ENCODE measurements at places on chromosomes 11 and 22.

GRCh38 chr11:129881570-129882170, 13.7 kb downstream of the NFRKB start:
- peak; percentile 59 for DNase-seq

DNA sequence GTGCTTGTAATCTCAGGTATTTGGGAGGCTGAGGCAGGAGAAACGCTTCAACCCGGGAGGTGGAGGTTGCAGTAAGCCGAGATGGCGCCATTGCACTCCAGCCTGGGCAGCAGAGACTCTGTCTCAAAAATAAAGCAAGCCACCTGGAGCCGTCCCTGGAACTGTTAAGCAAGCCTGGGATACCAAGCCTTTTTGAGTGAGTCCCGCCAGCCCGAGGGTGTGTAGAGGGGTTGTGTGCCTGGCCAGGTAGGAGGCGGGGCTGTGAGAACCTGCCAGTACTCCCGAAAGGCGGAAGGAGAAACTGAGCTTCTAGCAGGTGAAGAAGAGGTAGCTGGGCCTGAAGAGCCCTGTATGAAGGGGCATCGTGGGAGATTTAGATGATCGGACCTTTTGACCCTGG, 52.4 kb downstream of the TRIOBP start:
- peak; percentile 81 for DNase-seq

GRCh38 chr22:25497181-25497641, 67.3 kb upstream of the GRK3 start:
- no peak for DNase-seq

DNA sequence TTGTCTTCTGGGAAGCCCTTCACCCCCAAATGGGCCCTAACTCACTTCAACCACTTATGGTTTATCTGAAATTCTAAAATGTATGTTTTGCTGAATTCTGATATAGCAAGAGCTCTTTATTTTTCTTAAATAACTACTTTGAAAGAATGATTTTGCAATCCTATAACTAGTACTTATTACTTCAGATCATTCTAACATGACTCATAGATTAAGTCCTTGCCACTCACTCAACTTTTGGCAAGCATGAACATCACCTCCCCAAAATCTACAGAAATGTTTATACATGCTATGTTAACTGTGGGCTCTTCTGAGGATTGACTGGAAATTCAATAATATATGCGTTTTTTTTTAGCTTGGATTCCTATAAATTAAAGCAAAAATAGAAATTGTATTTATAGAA, 367.4 kb upstream of the FAT3 start:
- no peak for DNase-seq

DNA sequence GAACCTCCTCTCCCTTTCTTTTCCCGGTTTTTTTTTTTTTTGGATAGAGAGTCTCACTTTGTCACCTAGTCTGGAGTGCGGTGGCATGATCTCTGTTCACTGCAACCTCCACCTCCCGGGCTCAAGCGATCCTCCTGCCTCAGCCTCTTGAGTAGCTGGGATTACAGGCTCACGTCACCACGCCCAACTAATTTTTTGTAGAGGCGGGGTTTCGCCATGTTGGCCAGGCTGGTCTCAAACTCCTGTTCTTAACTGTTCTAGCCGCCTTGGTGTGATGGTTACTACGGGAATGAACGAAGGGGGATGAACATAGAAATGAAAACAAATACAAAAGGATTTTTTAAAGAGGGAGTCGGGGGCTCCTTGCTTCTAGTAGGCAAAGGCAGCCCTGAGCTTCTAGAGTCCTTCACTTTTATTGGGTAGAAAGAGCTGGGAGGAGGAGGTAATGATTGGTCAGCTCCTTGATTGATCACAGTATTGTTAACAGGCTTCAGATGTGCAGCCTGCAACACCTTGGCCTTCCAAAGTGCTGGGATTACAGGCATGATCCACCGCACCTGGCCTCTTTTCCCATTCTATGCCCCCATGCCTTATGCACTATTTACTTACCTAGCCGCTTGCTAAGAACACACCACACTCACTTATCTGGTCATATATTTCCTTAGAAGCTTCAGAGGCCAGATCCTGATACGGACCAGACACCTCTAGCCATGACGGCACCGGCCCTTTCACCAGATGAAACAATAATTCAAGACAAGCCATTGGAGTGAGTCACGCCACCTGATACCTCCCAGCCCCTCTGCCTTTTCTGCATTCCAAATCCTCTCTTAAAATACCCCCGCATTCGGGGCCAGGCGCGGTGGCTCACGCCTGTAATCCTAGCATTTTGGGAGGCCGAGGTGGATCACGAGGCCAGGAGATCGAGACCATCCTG, 20.7 kb downstream of the SUSD2 start:
- peak; percentile 86 for DNase-seq

DNA sequence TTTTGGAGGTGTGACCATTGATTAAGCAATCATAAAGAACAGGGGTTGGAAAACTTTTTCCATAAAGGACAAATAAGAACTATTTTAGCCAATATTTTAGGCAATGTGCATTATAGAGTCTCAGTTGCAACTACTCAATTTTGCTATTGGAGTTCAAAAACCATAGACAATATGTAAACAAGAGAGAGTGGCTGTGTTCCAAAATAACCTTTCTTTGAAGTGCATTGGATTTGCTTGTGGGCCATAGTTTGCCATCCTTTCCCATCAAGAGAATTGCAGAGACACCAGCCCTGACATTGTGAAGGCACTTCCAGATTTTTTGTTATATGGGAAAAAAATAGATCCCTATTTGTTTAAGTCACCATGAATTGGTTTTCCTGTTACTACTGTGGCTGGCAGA, 63.3 kb upstream of the LARGE1 start:
- DNase-seq, result no peak

DNA sequence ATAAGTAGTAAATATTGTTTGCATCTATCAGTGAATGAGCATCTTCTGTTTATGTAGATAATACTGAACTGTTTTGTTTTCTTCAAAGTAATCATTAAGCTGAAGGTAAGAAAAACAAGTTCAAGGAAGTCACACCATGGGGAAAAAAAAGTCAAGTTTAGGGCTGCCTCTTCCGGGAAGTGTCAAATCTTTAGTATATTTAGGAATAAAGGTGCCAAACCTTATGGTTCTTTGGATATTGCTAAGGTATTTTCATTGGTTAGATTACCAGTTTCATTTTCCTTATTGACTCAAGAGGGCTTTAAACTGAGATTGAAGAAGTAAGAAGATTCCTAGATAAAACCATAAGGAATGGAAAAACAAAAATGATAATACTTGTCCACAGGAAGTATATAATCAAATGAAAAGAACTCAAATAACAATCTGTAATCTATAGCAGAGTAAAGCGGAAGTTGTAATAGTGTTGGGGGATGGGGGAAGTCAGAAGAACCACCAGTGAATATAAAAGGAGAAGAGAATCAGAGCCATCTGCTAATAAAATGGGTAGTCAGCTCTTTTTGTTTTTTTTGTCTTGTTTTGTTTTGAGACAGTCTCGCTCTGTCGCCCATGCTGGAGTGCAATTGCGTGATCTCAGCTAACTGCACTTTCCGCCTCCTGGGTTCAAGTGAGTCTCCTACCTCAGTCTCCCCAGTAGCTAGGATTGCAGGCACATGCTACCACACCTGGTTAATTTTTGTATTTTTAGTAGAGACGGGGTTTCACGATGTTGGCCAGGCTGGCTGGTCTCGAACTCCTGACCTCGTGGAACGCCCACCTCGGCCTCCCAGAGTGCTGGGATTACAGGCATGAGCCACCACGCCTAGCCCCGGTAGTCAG, 2.3 kb downstream of the ATM start:
- no peak for DNase-seq

DNA sequence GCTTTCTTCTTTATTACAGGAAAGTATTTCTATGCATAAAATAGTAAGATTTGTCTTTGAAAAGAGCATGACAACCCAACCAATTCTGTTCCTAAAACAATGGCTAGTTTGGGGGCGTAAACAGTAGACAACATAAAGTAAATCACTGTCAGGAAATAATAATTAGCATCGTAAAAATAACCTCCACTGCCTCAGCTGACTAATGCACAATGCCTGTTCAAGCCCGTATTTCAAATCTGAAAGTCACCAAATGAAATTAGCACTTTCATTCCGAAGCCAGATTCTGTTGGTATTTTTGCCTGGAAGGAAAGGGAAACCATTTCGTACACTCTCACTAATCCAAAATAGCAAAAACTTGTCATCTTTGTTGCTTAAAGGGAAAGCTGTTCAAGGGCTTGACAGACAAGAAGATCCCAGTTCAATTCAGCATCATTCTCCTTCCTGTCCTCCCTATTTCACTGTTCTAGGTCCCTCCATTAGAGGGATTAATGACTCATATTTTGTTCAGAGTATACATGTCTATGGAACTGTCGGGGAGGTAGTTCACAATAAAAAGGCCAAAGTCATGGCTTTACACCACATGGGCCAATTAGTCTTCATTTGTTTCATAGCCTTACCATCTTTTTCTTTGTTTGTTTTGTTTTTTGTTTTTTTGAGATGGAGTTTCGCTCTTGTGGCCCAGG, 154.7 kb downstream of the CADM1 start:
- no peak for DNase-seq

GRCh38 chr22:39530692-39531331, 1.7 kb downstream of the RPS19BP1 start:
- peak; percentile 55 for DNase-seq

DNA sequence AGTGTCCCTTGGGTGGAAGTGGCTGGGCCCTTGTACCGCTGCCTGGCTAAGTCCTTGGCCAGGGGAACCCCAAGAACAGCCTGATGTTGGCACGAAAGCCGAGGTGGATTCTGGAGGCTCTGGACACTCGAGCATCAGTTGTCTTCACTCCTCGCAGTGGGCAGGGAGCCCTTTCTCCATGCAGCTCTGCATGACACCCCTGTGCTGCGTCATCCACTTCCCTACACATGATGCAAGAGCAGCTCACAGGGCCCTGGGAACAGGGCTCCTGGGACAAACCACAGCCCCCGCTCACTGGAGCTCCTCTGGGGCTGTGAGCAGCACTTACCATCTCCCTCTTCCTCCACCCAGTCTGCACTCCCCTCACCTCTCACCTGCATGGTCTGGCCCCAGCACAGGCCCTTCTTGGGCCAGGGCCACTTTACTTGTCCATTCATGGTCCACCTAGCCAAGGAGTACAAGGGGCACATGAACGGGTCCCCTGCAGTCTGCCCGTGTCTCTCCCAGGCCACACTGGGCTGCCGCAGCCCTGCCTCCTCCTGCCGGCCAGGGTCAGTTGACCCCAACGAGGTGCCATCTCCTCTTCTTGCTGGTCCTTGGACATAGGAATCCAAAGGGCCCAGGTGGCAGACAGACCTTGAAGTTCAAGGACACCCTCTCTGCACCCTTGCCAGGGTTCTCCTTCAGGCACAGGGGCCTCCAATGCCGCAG, 66.5 kb downstream of the IGF2 start:
- no peak for DNase-seq

DNA sequence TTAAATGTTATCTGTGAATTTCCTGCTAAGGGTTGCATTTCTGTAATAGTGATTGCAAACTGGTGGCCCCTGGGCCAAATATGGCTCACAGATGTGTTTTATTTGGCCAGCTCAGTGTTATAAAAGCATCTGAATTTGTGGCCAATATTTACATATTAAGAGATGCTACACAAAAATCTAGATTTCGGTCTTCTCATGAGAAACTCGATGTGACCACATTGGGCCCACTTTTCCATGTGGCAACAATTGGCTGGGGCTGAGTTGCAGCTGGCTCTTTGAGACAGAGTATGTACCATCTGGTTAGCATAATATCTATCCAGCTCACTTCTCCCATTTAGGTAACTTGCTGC, 244.5 kb upstream of the POU2AF2 start:
- no peak for DNase-seq

DNA sequence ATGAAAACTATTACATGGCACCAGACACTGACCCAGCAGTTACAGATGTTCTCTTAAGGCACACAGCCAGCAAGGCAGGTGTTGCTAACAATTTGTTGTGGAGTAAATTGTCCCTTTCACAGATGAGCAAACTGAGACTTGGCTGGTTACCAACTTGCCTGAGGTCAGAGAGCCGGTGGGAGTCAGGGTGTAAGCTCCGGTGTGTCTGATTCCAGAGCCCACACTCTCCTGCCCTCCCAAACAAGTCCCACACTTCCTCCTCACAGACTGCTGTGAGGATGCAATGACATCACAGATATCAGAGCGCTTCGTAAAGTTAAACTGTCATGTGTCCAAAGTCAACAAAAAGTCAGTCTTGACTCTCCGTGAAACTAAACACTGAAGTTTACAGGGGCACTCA, 12.5 kb downstream of the GDPD5 start:
- DNase-seq, result no peak

DNA sequence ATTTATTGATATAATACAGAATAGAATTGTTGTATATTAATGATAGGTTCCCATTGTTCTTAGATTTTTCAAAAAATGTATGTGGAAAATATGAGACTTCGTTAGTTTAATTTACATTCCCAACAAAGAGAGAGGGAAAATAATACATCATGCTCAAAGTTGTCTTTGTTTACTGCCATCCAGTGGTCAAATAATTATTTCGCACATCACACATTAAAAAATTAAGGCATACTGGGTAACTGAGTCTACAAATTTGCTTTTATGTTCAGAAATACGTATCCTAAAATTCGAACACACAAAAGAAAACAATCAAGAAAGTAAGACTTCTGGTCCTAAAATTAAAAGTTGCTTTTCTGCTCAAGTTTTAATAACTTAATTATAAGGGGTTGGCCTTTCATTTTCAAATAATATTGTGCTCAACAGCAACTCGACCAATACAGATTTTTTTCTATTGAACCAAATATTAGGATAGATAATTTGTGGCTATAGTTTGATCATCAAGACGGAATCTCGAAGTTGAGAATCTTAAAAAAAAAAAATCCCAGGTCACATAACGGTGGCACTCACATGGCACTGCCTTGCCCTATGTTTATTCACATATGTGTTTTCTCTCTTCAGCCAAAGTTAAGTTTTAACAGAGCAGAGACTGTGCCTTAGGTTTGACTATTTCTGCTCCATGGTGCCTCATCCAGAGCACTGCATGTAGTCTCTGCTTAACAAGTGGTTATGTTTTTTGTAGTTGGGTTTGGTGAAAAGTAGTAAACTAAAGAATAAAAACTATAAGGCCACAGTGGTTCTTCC, 12.3 kb downstream of the PDGFD start:
- DNase-seq, result no peak

- no peak for DNase-seq
Measured at GRCh38 chr11:118661425-118662301, 17.8 kb downstream of the TREH start.

DNA sequence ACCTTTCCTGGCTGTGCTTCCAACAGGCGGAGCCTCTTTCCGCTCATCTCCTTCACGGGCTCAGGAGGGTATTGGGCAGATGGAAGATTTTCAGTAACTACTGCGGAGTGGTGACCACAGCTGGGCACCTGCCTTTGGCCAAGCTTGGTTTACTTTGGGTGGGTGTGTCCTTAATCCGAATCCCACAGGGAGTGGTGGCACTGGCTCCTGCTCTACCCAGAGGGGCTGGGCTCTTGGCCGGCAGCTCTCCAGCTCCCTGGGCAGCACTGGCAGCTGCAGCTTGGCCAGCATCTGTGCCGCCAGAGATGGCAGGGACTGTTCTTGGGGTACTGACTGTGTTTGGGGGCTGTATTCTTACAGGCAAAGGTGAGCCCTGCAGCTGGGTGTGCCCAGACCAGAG, 29.8 kb downstream of the BID start:
- DNase-seq, result no peak

DNA sequence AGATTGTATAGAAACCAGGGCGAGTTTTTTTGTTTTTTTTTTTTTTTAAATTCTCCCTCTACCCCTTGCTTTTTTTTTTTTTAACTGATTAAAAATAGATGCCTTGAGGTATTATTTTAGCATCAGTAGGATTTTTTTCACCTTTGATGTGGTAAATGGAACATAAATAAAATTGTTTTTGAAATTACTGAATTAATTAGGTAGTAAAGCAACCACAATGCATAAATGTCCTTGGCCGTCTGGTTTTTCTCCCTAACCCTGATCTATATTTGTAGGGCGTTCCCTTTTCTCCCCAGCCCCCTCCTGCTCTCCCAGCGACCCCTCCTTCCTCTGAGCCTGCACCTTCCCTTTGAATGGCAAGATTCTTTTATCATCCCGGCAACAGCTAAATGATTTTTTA, 107.8 kb downstream of the ZBTB16 start:
- DNase-seq, result no peak
